NCI-H2227 treated with DMSO at 0.1 percent for 48 hours (cell line): ENCODE measurements at places on chromosomes 6 and 20.
A peak's percentile ranks its signal among the peaks of the same experiment; 100 is the strongest.

DNA sequence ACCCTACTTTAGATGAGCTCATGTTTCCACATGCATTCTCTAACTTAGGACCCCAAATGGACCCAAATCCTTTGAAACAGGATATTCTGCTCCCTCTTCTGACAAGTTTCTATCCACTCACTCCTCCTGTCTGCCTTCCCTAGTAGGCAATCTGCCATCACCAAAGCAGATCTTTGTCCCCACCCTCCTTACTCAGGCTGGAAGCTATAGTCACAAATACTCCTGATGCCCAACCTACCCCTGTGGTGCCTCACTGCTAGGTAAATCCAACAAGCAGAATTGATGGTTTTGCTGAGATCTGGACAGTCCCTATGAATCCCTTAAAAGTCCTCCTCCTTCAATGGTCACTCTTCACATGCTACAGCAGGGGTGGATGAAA is 21.7 kb downstream of the ELOVL5 start:
- no peak for DNase-seq

DNA sequence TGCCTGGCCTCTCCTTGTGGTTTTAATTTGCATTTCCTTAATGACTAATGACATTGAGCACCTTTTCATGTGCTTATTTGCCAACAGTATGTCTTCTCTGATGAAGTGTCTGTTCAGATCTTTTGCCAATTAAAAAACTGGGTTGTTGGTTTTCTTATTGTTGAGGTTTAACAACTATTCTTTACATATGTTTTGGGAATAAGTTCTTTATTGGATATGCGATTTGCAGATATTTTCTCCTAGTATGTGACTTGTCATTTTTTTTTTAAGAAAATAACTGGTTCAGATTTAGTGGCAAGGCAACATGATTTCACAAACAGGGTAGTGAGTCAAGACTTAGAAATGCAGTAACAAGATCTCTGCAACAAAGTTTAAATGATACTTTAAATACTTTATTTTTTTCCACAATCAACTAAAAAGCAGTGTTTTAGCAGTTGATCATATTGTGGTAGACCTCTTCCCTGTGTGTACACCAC is 67.8 kb downstream of the TIAM2 start:
- DNase-seq = no peak

- DNase-seq = no peak
Observed at GRCh38 chr6:136508725-136509392, 41.4 kb downstream of the MAP7 start.

- DNase-seq = no peak
Observed at GRCh38 chr6:107344981-107345380, 114.4 kb downstream of the PDSS2 start.

GRCh38 chr20:3166913-3167342 is 6.4 kb downstream of the LZTS3 start:
- no peak for DNase-seq

DNA sequence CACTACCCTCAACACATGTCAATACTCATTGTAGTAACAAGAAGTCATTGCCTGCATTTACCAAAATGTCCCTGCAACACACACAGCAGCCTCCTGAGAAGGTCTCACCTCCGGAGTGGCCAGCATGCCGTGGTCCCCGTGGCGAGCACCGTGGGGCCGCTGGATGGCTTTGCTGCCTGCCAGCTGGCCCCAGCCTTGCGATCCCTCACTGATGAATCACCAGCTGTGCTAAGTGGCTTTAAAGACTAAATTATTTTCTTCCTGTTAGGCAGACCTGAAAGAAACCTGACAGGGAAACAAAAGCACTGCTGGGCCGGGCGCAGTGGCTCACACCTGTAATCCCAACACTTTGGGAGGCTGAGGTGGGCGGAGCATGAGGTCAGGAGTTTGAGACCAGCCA is 306.7 kb downstream of the CDH4 start:
- DNase-seq = peak; percentile 79

DNA sequence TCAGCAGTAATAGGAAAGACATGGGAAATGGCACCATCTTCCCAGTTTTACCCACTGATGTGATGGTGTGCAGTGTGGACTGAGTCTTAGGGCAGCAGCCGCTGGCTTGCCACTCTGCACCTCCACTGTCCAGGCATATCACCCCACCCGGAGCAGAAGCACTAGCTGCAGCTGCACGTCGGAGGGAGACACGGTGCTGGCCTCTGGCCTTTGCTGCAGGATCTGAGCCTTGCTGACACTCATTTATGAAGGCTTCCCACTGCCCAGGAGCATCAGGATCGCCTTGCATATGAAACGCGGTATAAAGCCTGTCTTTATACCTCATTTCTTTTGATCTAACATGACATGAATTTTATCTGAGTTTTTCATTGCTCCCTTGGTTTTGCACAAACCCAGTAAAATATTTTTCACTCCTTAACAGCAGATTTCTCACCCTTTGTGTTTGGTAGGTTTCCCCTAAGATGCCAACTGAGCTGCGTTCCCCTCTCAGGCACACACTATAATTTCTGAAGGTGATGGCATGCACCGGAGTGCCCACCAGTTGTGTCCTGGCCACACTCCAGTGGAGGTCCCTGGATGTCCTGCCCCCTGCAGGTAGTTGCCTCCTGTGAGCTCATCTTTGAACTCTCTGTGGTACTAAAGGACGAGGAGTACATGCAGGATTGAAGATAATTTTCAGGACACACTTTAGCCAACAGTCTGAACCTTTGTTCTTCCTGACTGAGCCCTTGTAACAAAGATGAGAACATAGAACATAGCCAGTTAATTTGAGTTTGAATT is 9.0 kb upstream of the EXOC2 start:
- DNase-seq = peak; percentile 14

- DNase-seq = no peak
Observed at GRCh38 chr6:142045380-142046278, 87.1 kb upstream of the GJE1 start.

DNA sequence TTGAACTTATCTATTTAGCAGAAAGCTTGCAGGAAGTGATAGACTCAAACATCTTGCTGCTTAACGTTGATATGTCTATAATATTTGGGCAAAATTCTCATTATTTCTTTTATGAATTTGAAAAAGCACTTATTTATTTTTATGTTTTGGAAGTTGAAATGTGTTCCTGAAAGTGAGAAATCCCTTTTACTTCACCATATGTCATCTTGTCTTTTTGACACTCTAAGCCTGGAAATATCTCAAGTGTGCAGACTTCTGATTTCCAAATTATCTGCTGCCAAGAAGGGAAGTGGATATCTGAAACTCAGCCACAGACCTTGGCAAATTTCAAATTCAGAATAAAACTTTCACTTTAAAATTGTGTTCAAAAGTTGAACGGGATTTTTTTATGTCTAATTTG is 368.7 kb upstream of the MANEA start:
- DNase-seq = no peak

DNA sequence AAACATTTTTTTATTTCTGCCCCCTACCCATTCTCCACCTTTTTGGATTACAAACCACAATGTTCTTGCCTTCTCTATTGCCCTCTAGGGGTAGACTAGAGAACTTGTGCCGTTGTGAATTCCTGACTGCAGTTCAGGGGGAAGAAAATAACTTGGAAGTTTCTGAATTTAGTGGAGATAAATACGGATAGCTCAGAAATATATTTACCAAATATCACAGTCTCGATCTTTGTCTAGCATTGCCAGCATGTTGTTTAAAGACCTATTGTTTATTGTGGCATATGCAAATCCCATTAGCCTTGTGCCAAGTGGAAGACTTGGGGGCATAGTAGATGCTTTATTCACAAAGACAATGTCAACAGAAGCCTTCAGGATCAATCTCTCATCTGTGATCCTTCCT is 154.1 kb upstream of the MMS22L start:
- no peak for DNase-seq

DNA sequence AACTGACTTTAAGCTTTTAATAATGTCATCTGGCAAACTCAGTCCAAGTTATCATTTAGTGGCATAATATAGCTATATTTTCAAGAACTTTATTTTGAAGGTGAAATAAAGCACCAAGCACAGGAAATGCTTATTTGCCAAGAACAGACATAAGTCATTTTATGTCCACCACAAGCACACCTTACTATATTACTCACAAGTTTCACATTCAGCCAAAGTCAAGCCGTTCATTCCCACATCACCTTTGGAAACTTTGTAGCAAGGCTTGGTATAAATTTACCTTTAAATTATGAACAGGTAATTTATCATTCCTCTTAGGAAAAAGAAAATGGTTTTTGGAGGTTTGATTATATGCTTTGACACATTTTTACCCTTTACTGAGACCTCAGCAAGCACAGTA is 236.8 kb upstream of the FKBP1C start:
- no peak for DNase-seq

- DNase-seq = no peak
Observed at GRCh38 chr6:119348748-119349360, 707 bp downstream of the MAN1A1 start.

DNA sequence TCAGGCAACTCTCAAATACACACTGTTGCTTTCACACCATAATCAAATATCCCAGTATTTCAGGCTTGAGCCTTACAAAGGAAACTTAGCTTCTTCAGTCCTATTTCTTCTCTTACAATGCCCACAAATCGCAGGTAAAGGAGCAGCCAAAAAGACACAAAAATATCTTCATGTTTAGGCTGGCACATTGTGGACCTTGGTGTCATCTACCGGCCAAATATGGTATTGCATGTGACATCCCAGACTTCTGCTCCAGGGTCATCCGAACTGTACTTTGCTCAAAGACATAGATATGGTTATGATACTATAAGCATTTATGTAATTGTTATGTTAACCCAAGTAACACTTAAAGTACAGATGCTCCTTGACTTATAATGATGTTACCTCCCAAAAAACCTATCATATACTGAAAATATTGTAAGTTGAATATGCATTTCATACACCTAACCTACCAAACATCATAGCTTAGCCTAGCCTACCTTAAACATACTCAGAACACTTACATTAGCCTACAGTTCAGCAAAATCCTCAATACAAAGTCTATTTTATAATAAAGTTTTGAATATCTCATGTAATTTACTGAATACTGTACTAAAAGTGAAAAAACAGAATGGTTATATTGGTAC is 4.6 kb downstream of the OR2H2 start:
- peak; percentile 50 for DNase-seq

GRCh38 chr6:122609881-122610689 is at the start of gene PKIB:
TSS of gene PKIB (plus strand) at chr6:122610405. CDS start at chr6:122717795, 107,390 bp downstream.
- DNase-seq = peak; percentile 54

GRCh38 chr20:47760686-47761481 is 24.4 kb downstream of the SULF2 start:
- no peak for DNase-seq

- no peak for DNase-seq
Observed at GRCh38 chr6:25156123-25156522, 123.1 kb upstream of the CARMIL1 start.

- DNase-seq = no peak
Observed at GRCh38 chr6:91273729-91274128, 686.9 kb upstream of the MAP3K7 start.

GRCh38 chr20:56259948-56260347 is 11.4 kb downstream of the MC3R start:
- no peak for DNase-seq

DNA sequence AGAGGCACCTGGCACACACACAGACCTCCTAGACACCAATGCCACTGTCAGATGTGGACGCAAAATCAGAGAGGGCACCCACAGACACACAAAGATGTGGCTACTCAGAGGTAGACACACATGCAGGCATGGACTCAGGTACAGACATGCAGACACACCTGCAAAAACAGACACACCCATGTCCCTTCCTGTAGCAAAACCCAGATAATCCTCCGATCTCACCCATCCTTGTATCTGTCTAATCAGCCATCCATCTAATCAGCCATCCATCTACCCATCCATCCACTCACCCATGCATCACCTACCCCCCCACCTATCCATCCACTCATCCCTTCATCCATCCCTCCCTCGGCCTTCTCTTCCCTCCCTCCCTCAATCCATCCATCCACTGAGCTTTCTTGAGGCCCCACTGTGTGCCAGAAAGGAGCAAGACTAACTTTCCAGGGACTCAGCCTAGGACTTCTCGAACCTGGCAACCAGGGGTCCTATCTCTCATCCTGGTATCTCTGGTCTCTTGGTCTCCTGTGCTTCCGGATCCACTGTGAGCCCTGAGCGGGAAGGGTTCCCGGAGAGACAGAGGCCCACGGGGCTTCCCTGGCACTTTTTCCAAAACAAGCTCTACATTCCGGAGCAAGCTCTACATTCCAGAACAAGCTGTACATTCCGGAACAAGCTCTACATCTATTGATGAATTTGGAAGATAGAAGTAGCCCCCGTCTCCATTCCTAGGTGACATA is 1.1 kb upstream of the TGM2 start:
- no peak for DNase-seq

- DNase-seq = no peak
Observed at GRCh38 chr6:166581091-166581511, 5.4 kb downstream of the RAMACL start.

DNA sequence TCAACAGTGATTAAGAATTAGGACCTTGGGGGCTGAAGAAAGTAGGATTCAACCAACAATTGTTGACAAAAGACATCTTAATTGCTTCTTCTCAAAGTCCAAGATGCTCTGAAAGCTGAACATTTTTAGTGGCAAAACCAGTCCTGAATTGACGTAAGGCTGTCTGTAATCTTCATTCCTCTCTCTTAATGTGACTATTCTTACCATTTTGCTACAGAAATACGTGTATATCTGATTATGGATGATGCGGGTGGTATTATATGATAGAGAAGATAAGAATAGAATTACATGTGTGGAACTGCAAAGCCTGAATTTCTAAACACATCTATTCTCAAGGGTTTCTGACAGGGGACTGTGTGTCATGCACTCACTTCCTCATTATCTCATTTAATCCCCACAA is 130.3 kb upstream of the SASH1 start:
- DNase-seq = no peak

- no peak for DNase-seq
Observed at GRCh38 chr6:149228311-149228955, 89.1 kb upstream of the TAB2 start.

DNA sequence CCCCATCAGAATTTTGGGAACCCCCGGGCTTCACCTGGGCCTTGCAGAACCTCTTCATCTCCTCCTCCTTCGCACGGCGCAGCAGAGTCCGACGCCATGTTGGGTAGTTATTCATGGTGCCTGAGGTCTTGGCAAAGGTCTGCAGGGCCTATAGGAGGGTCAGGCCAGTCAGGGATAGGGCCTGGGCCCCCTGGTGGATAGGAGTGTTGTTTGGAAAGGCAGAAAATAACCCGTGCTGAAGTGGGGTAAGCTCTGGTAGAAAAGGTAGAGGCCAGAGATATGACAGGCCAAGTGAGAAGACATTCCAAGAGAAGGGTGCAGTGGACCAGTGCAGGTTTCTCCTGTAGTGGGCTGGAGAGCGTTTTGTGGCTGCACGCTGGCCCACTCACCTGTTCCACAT is 4.9 kb downstream of the SMPD2 start:
- DNase-seq = no peak
